ENCODE measurements at places on chromosomes 7 and 10. TPM values are rescaled to one million over a fixed set of nuclear protein-coding genes. Genes with fewer than 3 reads are reported as not detected.

GRCh38 chr7:102009628-102010027 is 192.2 kb downstream of the CUX1 start:
- DNase-seq: peak; percentile 18

GRCh38 chr7:75866489-75867389 is 12.1 kb upstream of the RHBDD2 start:
- DNase-seq: peak; percentile 74

DNA sequence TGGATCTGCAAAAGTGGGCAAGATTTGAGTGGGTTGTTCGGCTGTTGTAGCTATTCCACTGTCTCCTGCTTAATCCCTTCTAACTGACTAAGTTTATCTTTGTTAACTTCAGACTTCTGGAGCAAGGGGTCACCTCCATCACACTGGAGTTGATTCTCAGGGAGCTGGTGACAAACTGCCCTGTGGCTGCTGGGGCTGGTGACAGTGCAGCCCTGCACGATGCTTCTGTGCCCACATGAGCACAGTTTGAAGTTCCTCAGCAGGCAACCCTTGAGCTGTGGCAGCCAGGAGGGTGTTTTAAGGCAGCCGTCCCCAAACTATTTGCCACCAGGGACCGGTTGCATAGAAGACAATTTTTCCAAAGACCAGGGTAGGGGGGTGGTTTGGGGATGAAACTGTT is 40.5 kb downstream of the ADRB1 start:
- DNase-seq: no peak

DNA sequence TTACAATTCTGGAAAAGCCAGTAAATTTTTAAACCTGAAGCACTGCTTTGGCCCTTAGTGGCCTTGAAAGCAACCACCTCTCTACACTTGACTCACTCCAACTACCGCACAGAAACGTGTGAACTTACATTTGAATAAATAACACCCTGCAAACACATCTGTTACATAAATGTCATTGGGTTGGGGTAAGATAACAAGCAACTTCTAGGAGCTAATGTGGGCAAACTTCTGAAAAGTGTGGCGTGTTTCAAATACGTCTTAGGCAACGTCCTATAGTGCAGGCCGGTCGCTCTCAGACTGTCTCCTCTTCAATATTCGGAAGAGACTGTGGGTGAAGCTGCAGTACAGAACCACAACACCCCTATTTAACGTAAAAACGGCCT is 474 bp downstream of the ORC5 start:
- DNase-seq: no peak

CFAP58 gene
- 0.34 TPM for total RNA-seq

GRCh38 chr10:103584216-103585010 is 90.9 kb downstream of the NEURL1 start:
- DNase-seq: no peak

GRCh38 chr10:96850825-96851224 is 18.7 kb downstream of the LCOR start:
- DNase-seq: no peak

- no peak for DNase-seq
Observed at GRCh38 chr10:126705951-126706565, 35.6 kb upstream of the C10orf90 start.

SLC26A5 gene
- total RNA-seq: 0.34 TPM

DNA sequence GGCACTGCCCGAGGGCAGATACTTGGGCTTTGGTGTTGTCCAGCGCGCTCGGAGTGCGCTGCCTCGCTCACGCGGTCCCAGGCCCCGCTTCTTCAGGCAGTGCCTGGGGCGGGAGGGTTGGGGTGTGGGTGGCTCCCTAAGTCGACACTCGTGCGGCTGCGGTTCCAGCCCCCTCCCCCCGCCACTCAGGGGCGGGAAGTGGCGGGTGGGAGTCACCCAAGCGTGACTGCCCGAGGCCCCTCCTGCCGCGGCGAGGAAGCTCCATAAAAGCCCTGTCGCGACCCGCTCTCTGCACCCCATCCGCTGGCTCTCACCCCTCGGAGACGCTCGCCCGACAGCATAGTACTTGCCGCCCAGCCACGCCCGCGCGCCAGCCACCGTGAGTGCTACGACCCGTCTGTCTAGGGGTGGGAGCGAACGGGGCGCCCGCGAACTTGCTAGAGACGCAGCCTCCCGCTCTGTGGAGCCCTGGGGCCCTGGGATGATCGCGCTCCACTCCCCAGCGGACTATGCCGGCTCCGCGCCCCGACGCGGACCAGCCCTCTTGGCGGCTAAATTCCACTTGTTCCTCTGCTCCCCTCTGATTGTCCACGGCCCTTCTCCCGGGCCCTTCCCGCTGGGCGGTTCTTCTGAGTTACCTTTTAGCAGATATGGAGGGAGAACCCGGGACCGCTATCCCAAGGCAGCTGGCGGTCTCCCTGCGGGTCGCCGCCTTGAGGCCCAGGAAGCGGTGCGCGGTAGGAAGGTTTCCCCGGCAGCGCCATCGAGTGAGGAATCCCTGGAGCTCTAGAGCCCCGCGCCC is at the start of gene NPY:
Gene NPY (plus strand): TSS at position 294 of the 802 bp plus-strand sequence. CDS start 1,051 bp downstream, outside the sequence.
- DNase-seq: no peak

GRCh38 chr10:116848032-116848943 is 1.0 kb upstream of the ENO4 start:
- DNase-seq: no peak

ANKRD7 gene
- 0.37 TPM for total RNA-seq

- DNase-seq: no peak
Observed at GRCh38 chr7:149188637-149189259, 6.6 kb upstream of the ZNF282 start.

DNA sequence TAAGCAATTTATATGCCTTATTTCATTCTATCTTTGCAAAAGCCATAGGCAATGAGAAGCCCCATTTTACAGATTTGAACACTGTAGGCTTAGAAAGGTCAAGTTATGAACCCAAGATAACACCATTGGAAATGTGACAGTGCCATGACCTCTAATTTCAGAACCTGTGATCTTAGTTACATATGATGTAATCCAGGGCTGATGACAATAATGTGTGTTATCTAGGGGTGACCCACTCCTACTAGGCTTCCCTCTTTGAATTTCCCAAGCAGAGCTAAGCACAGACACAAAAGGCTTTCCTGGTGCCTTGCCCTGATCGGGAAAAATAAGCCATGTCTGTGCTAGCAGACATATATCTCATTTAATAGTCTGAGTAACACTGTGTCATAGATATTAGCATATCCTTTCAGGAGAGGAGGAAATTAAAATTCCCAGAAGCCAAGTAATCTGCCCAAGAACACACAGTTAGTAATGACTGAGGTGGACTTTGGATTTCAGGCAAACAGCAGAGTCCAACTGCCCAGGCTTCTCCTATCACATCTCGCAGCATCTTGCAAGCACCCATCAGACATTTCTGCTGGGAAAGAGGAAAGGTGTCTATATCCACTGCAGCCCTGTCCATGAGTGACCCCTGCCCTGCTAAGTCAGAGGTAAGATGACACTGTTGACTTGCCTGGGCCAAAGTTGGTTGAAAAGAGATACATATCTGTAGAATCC is 2.8 kb upstream of the TECTB start:
- DNase-seq: no peak

GIMAP4 gene
- 5.4 TPM for total RNA-seq

DNA sequence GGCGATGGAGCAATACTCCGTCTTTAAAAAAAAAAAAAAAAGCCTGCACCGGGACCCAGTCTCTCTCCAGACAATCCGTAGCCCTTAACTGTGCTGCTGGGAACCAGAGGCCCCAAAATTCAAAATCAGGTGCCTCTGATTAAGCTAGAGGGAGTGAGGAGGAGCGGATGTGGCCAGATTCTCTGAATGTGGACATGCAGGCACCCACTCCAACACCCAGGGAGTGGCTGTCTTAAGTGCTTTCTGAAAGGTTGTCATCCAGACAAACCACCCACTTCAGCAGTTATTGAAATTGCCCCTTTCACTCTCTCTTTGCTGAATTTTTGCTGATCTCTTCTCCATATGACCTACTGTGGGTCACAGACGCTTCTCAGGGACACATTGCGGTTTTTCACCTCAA is 14.2 kb downstream of the NRP1 start:
- DNase-seq: no peak

DNA sequence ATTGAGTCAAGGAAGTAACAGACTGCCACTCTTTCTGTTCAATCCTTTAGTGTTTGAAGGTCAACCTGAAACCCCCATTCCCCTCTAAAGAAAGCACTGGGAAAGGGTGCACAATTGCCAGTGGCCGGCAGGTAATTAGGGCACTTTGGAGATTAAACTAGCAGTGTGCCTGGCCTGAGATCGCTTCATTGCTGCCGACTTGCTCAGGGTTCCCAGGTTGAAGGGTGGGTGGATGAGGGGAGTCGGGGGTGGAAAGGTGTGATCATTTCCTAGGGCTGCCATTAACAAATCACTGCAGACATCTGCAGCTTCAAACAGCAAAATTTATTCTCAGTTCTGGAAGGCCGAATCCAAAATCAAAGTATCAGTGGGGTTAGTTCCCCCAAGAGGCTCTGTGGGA is 16.3 kb upstream of the BTBD16 start:
- no peak for DNase-seq

DNA sequence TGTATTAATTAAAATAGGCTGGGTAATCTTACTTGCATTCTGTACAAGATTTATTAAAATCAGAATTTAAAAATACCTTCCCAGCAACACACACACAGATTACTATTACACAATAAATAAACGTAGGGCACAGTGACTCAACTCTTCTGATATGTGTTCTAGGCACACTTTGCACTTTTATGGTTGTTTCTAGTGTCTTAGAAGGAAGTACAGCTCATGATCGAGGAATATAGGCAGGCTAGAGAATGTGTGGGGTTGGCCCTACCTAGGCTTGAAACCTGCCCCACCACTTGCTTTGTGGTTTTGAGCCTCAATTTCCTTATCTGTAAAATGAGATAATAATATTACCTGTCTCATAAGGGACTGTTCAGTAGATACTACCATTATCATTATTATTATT is 30.5 kb downstream of the ARMC3 start:
- no peak for DNase-seq

DNAJC9 gene
- 5.2 TPM for total RNA-seq

- no peak for DNase-seq
Observed at GRCh38 chr7:151400626-151401315, 9.1 kb downstream of the WDR86 start.

- DNase-seq: no peak
Observed at GRCh38 chr10:8873310-8873709, 818.8 kb downstream of the GATA3 start.

DNA sequence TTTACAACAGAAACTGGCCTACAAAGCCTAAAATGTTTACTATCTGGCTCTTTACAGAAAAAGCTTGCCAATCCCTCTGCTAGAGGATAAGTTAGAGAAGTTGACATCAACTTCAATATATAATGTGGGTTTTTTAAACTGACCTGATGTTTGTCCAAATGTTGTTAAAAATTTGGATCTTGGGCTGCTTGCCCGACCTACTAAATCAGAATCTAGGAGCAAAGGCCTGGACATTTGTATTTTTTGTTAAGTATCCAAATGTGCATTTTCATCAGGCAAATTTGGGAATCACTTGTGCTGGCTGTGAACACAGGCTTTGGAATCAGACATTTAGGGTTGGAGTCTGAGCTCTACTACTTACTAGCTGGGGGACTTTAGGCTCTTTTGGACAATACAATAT is 252.7 kb upstream of the CSTF2T start:
- DNase-seq: no peak

DNA sequence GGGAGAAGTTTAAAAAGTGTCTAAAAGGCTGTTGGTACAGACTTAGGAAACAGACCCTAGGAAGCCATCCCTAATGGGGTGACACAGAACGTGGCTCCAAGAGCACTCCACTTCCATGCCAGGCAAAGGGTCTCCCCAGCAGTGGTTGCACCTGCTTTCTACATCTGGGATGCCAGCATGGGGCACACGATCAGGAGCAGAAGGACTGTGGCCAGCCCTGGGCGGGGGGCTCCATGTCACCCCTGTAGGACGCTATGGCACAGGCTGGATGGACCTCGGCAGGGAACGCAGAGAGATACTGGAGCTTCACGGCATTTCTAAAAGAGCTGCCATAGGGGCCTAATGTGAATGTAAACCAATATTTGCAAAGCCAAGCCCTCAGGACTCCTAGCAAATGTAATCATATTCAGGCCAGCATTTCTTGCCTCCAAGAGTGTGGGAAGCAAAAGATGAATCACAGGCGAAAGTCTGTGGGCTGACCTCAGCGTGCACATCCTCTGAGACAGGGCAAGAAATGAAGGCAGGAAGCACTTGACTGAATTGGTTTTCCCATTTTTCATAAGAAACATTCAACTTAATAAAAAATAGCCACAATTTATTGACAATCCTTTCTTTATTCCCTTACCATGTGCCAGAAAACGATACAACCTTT is 93.9 kb downstream of the ATXN7L1 start:
- DNase-seq: no peak

DNA sequence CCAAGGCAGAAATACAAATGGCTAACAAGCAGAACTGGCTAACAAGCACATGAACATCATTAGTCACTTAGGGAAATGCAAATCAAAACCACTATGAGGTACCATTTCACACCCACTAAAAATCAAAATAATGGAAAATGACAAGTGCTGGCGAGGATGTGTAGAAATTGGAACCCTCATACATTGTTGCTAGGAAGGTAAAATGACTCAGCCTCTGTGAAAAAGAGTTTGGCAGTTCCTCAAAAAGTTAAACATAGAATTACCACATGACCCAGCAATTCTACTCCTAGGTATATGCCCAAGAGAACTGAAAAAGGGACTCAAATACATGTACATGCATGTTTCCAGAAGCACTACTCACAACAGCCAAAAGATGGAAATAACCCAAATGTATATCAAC is 52.8 kb upstream of the ANAPC16 start:
- no peak for DNase-seq

DNA sequence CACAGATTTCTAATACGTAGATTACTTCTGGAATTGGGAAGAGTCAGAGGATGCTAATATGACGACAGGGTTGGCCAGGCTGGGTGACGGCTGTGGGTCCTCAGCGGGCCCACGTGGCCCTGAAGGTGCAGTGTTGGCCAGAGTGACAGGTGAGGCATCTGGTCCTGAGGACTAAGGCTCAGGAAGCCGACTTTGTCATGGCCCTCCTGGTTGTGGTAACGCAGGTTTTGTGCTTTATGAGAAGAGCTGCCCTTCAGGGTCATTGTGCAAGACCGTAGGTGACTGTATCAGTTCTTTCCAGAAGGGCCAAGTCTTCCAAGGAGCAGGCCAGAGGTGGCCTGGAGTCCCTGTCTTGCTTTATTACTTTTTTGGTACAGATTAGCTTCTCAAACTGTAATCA is 2.5 kb downstream of the EIF3B start:
- DNase-seq: no peak

- DNase-seq: no peak
Observed at GRCh38 chr7:116912269-116912909, 40.9 kb upstream of the ST7 start.

GRCh38 chr10:71679425-71679824 is 40.2 kb downstream of the C10orf105 start:
- no peak for DNase-seq

COL17A1 gene
- not detected for total RNA-seq

GNGT1 gene
- total RNA-seq: not detected

DNA sequence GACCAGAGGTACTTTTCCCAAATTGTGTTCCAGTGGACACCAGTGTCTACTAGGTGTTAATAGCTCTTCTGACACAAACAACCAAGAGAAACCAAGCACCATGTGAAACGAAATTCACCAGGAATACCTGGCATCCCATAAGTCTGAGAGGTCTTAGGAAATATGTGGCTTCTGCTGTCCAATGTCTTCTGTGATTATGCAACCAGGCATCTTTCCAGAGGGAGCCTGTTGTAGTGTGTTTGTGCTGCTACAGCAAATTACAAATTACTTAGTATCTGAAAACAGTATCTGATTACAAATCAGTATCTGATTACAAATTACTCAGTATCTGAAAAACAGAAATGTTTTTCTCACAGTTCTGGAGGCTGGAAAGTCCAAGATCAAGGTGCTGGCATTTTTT is 133.6 kb upstream of the NPVF start:
- DNase-seq: no peak

All from pancreas (tissue), 10 donors.